Fibroblast of skin of left biceps (primary cell): ENCODE measurements at places on chromosomes 4 and X.

DNA sequence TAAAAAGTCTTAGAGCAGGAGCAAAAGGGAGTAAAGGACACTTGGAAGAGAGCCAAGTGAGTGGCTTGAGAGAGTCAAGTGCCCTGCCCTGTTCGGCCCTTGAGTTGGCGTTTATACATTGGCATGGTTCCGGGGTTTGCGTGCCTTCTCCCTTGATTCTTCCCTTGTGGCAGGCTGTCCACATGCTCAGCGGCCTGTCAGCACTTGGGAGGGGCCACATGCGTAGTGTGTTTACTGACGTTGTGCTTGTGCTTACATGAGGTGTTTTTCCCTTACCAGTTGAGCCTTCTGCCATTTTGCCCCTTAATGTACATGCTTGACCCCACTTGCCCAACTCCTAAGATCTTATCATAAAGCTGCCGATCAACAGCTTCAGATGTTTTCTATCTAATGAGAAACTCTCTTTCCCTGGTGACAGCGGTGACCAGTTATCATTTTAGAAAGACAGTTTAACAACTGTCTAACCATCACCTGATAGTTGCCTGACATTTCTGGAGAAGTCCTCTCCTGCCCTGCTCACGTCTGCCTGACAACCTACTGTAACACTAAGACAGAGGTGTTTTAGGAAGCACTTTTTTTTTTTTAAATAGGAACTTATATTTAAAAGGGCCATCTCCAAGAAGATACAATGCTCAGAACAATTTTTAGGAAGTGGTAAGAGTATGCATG, 49.5 kb upstream of the GC start:
- DNase-seq, result no peak

DNA sequence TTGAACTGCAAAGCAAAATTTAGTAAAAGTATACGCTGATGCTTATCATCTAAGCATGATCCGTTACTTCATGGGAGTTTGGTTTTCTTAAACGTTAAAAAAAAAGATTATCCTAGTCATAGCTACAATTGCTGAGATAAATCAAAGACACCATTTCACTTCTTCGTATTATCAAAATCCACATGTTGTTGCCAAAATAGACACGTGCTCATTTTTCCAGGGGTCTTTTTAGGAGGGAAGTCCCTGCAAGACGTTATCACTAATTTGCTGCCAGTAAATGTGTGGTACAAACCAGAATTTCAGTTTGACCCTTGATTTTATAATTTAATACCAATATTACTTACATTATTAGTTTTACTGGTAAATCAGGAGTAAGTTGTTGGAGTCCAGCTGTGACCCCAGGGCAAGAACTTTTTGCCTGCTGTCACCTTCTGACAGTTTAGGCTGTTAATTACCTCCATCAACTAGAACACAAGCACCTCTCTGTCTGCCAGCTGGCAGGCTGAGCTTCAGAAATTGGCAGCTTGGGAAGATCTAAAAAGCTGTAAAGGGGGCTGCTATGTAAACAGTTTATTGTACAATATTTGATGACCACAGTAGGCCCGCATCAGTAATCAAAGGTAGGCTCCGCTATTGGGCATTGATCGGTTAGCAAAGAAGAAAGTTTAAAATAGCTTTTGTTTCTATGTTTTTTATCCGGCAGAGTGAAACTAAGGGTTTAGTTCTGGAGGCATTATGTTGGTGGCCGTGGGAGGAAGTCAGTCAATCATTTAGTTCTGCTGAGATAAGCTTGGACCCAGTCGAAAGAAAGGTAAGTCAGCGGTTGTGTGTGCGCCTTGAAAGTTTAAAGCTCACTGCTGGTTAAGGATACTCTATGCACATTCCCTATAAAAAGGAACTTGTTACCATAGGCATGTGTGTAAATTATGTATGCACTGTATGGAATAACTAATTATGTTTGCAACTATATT, 196.4 kb downstream of the FBXO8 start:
- DNase-seq, result no peak

DNA sequence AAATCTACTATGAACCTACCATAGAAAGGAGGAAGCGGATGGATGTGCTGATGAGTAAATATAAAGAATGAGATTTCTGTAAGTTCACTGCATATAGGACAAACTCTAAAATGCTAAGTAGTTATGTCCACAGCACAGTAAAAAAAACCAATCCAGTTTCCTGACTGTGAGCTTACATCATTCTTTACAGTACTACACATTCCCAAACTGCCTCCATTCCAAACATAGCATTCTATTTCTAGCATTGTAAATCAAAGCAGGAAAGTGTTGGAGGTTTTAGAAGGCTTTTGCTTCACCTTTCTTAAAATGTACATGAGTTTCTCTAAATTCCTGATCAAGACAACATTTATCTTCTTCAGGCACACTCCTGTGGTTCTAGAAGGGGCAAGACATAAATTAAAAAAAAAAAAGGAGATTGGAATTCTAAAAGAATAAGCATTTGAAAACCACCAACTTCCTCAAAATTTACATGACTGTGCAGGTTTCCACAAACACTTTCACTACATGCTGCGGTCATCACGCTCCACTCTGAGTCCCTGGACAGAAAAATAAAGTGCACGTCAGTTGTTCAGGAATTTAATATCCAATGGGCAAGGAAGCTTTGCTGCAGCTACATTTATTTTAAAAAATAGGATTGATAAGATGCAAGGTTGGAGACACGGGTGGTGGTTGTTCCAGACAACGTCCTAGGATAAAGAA, 297.6 kb upstream of the STS start:
- DNase-seq, result no peak

DNA sequence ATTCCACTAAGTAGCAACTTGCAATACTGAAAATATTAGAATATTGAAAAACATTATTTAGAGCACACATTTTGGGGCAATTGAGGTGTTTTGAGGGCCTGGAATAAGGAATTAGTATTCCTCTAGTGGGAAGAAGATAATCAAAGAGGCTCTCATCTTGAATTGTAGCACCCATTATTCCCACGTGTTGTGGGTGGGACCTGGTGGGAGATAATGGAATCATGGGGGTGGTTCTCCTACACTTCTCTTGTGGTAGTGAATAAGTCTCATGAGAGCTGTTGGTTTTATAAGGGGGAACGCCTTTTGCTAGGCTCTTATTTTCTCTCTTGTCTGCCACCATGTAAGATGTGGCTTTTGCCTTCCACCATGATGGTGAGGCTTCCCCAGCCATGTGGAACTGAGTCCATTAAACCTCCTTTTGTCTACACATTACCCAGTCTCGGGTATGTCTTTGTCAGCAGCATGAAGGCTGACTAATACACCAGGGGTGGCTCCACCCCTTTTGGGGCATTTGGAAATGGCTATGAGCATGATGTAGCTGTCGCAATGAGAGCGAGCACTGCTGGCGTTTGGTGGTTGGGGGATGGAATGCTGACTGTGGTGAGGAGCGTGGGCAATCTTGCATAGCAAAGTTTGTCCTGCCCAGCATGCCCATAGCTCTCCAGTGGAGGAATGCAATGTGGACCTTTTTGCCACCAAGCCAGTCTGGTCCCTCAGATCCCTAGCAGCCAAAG, 308.2 kb downstream of the FRMPD4 start:
- DNase-seq, result peak; percentile 5

GRCh38 chr4:139685180-139685579, 19.6 kb downstream of the MGST2 start:
- no peak for DNase-seq

DNA sequence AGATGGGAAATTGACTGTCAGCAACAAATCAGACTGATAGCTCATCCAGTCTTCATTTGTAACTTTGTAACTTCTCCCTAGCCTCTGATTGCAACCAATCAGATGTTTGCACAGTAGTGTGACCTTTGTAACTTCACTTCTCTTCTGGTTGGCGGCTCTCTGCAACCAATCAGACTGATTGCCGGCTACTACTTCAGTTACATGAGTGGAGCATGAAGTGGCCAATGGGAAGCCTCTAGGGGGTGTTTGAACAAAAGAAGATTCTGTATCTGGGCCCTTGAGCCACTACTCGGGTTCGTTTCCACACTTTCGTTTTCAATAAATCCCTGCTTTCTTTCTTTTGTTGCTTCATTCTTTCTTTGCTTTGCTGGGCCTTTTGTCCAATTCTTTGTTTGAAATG, 1285.8 kb downstream of the TECRL start:
- no peak for DNase-seq
